Stimulated activated CD8-positive, alpha-beta memory T cell treated with anti-CD3 and anti-CD28 coated beads, Interleukin-7, amount 100 ng/mL, for 1 hour (primary cell): ENCODE measurements at places on chromosomes 3 and 15.

GRCh38 chr3:41330465-41330864 lies 131.2 kb downstream of the CTNNB1 start:
- DNase-seq = no peak

DNA sequence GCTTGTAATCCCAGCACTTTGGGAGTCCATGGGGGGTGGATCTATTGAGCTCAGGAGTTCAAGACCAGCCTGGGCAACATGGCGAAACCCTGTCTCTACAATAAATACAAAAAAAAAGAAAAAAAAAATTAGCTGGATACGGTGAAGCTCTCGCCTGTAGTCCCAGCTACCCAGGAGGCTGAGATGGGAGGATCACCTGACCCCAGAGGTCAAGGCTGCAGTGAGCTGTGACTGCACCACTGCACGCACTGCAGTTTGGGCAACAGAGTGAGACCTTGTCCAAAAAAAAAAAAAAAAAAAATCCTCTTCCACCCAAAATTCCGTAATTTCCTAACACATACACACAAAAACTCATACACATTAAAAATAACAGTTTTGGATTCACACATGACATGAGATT lies 2.2 kb downstream of the ANO10 start:
- no peak for DNase-seq

DNA sequence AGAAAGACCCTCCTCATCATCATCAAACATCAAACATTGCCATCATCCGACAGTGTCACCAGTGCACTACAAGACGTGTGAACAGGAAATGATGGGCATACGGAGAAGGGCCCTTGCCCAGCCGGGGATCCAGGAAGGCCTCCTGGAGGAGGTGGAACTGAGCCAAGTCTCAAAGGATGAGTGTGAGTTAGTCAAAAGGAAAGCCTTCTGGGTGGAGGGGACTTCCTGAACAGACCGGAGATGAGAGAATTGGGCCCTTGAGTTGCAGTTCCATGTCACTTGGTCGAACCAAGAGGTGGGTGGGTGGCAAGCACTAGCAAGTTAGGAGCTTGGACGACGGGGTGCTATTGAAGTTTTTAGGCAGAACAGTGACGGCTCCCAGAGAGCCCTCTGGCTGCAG lies 8.5 kb downstream of the SEMA4B start:
- no peak for DNase-seq

GRCh38 chr3:39343076-39343717 lies 13.7 kb downstream of the CCR8 start:
- DNase-seq = no peak

DNA sequence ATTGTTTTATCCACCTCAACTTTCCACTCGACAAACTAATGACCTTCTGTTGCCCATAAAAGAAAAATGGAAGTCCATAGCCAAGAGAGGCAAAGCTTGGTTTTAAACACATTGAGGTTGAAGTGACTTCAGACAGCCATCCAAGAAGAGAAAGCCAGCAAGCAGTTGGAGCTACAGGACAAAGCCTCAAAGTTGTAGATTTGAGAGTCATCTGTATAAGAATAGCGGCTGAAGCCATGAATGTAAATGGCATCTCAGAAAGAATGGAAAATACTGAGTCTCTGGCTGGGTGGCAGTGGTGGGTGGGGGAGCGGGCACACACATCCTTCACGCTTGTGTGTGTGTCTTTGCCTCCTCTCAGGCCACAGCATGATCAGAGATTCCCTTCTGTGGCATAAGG lies 124.1 kb upstream of the CHRM5 start:
- DNase-seq = no peak

GRCh38 chr3:4818164-4818563 lies 161.1 kb upstream of the BHLHE40 start:
- no peak for DNase-seq

DNA sequence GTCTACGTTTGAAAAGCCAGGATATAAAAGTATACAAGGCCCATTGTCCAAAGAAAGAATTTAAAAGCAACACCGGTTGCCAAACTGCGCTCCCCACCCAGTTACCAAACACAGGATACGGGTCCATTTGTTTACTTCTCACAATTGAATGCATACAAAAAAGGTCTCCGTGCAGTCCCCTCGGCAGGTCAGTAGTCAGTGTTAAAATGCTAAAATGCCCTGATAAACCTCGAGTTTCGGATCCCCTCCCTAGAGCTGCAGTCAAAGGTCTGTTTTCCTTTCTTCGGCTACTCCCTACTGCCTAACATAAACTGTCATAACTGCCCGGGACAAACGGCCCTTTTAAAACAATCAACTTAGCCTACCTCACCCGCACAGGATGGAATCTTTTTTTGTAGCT lies 534.6 kb downstream of the FOXP1 start:
- DNase-seq = no peak

GRCh38 chr3:143200001-143200924 lies 80.7 kb downstream of the CHST2 start:
- no peak for DNase-seq

DNA sequence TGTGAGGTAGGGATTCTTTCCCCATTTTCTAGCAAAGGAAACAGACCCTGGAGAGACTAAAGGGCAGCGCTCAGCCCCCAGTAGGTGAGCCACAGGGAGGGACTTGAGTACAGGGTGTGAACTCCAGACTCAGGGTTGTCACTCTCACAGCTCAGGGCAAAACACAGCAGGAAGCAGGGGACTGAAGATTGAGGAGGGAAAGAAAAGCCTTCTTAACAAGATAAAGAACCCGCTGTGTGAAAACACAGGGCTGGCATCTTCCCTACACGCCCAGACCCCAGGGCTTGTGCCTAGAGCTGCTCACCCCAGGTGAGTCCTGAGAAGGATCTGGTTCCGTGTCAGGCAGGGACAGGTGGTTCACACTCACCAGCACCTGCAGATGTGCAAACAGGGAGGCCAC lies 59.6 kb downstream of the ABTB1 start:
- DNase-seq = no peak

GRCh38 chr15:56806148-56806536 lies 72.8 kb upstream of the ZNF280D start:
- DNase-seq = no peak

GRCh38 chr3:8891303-8891702 lies 72.0 kb downstream of the RAD18 start:
- DNase-seq = no peak

DNA sequence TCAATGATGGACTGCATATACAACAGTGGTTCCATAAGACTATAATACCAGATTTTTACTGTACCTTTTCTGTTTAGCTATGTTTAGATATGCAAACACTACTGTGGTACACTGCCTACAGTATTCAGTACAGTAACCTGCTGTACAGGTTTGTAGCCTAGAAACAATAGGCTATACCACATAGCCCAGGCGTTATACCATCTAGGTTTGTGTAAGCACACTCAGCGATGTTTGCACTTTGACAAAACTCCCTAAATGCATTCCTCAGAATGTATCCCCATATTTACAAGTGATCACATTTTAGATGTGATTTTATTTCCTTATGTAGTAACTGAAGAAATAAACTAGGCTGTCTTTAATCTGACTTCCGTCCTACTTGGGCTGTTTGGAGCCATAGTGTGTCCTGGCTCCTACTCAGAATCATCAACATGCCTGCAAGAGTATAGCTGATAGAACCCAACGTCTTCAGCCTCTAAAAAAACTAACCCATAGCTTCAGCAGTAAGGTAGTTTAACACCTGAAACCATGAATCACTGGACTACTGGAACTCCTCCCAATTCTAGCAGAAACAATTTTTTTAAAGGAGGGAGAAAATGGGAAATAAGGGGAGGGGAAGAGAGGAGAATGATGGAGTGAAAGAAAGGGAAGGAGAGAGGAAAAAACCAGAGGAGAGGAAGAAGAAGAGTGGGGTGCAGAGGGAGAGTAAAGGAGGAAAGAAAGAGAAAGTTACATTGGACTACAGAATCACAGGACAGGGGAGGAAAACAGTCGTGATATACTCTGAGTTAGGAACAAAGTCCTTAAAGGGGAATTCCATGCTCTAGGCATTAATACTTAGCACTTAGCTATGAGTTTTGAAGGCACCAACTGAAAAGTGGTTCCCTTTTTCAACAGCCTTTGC lies 67.7 kb upstream of the PLXND1 start:
- no peak for DNase-seq

DNA sequence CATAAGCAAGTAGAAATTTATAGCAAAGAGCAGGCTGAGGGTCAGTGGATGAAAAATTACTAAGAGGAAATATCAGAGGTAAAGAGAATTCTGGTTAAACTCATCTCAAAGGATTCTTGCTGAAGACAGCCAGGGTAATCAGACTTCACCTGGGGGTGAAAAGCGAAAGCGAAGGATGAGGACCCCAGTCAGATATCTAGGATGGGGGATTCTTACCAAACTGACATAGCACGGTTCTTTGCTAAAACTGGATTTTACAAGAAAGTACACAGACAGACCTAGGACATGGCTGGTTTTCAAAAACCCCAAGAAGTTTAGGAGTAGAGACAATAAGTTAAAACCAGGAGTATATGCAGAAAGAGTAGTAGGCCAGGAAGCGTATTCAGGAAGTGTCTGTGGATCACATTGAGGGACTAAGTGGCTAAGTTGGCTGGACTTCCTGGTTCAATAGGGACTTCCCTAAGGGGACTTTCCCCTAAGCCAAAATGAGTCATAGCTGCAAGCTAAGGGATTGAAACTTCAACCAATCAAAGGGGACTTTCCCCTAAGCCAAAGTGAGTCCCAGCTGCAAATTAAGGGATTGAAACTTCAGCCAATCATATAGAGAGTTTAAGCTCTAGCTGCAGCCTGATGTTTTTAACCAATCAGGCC lies 2.4 kb upstream of the CFAP91 start:
- DNase-seq = no peak

DNA sequence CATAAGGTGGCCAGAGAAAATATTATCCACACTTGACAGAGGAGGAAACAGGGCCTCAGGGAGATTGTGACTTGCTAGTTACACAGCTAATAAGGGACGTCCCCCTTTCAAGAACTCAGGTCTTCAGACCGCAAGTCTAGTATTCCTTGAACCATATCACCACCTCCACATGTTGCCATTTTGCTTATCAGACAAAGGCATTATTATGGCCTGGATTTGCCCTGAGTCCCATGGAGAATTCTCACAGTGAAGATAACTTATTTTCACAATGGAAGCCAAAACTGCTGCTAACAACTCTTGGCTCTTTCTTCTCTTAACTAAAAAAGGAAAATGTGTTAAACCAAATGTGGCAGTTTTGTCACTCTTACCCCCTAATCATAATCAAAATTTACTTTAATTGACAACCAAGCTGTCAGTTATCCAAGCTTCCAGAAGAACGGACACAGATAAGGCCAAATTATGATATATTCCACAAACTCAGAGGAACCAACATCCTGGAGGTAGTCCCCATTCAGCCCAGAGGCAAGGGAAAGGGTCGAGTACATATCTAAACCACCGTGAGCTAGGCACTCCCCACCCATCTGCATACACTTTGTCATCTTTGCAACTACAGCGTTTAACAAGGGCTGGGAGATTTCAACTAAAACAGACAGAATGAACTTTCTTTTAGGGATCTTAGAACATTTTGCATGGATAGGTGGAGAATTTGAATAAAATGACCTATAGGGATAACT lies 63.6 kb upstream of the THBS1 start:
- no peak for DNase-seq

GRCh38 chr3:59937201-59937600 lies 887.4 kb upstream of the CFAP20DC start:
- DNase-seq = no peak

DNA sequence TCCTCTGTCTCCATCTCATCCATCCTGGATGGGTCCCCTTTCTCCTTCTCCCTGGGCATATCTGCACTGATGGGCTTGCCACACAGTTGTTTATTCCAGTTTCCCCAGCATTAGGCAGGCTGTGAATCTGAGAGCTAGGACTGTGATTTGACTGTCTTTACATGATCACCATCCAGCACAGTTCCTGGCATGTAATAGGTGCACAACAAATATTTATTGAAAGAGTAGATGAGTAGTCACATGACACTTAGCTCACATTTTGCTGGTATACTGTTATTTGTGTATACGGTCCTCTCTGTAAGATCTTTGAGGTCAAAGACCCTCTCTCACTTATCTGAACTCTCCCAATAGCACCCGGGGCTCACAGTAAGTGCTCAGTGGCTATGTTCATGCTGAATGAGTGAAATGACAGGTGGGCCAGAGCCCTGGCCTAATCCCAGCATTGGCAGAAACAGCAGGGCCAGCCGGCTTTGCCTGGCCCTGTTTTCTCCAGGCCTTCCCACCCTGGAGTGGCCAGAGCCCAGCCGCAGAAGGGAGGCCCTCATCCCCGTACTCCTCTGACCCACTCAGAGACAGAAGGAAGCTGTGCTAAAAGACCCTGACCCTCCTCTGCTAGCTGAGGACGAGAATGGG lies 16.2 kb upstream of the BAHD1 start:
- DNase-seq = no peak

GRCh38 chr15:73078722-73079121 lies 26.5 kb downstream of the NEO1 start:
- no peak for DNase-seq

GRCh38 chr3:146466604-146467003 lies 2.8 kb downstream of the PLSCR2 start:
- no peak for DNase-seq

DNA sequence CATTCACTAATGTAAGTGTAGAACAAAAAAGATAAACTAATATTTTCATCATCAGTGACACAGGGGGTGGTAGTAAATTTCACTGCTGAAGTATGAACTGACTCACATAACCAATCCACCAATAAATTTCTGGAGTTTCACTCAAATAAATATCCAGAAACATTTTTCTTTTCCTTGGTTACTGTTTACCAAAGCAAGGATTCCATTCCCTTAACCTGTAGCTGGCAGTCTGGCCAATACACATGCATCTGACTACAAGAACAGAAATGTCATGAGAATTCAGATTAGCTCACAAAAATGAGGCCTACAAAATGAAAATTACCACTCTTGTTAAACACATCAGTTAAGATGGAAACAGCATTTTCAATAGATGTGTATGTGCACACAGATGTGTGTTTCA lies 80.3 kb downstream of the STAG1 start:
- DNase-seq = no peak

- DNase-seq = no peak
Observed at GRCh38 chr15:97881346-97881965, 79.0 kb upstream of the ARRDC4 start.

GRCh38 chr15:58419803-58420524 lies 11.8 kb upstream of the LIPC start:
- DNase-seq = no peak

GRCh38 chr3:189516039-189516438 lies 115.2 kb upstream of the TP63 start:
- no peak for DNase-seq

DNA sequence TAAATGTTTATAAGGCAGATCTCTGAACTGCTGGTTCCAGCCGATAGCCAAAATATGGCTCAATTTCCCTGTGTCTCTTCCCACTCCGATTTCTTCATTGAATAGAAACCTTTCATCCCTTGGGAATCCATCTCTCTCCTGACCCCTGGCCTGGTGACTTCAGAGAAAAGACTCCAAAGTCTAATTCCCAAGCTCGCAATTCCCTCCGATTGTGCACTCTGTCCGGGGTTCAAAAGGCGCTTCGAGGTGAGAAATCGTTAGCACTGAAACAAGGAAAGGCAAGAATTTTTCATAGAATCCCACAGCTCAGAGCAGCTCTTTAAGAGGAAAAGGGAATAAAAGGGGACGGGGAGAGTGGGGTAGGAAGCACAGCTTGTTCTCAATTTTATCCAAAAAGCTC lies 18.4 kb upstream of the RAD18 start:
- DNase-seq = no peak
